ENCODE measurements at places on chromosomes 7 and 10.

DNA sequence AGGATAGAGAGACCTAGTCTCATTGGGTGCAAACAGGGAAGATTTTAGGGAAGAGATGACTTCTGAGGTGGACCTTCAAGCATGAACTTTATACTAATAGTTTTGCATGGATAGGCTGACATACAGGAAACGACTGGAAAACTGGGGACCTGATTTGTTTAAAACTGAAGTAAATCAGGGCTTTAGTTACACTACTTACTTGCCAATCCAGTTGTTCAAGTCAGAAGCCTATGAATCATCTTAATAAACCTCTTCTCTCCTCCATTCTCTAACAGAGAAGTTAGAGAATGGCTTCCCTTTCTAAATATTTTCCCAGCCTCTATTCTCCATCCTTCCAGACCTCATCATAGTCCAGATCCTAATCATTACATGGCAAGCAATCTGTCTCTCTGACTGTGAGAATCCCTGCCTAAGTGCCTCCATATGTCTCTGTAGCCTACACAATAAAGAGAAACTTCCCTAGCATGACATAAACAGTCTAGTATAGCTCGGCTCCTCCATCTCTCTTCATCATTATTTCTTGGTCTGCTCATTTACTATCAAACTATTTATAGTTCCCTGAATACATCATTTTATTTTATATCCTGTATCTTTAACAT, 55.8 kb downstream of the PRKG1 start:
- DNase-seq: no peak

DNA sequence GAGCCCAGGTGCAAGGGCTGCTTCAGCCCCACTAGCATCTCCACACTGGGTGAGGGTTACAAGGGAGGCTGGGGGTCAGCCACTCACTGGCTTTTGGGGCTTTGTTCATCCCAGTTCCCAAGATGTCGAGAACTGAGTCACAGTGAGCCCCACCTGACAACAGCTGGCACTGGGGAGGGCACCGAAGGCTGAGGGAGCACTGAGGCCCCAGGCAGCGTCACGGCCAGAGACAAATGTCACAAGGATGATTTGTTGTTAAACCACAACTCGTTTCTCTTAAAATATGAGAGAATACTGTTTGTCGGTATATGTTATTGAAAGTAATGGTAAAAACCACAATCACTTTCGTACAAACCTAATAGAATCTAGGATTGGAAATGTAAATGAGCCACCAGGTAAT, 219.9 kb downstream of the CELF2 start:
- DNase-seq: no peak

DNA sequence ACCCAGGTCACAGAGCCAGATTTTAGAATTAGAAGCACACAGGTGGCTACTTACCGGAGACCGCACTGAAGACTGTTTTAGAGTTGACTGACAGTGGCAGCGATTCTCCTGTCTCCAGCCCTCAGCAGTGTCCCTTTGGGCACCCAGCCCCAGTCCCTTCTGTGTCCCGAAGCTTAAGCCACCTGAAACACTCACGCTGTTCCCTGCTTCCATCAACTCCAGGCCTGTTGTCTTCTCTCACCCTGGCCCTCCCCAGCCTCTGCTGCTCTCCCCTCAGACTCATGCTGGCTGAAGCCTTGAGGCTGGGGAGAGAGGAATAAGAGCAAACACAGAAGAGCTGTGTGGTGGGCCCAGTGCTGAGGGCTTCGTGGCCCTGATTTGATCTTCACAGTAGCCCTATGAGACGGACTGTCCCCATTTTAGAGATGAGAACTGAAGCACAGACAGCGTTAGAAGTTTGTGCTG, 10.6 kb downstream of the SAP25 start:
- no peak for DNase-seq

DNA sequence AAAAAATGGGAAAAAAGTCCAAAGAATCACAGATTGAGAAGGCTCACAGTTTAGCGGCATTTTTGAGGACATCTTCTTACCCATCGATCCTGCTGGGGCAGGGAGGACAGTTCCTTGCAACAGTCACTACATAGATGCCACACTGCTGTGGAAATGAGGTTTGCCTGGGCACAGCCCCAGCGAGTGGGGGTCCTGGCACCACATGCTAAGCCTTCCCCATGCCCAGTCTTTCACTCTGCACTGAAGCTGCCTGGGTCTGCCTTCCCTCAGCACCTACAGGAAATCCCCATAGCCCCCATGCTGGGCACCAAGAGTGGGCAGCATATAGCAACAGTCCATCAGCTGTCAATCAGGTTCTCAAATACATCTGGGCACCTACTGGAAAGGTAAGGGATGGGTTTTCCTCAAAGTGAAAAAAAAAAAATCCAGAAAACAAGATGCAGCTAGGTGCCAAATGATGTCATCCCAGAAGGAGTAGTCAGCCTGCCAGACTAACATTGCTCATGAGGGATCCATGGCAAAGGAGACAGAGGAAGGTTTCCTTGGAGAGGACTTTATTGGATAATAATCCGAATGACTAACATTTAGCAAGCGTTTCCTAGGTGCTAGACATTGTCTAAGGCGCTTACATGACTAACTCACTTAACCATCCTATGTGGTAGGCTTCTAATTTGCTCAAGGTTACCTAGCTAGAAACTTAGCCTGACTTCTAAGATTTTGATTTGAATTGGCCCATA, 125.7 kb upstream of the CXCL12 start:
- no peak for DNase-seq

GRCh38 chr10:123428391-123428790, 237.8 kb upstream of the GPR26 start:
- no peak for DNase-seq
